IMR-90 (cell line): ENCODE measurements at places on chromosomes 11 and 22.

DNA sequence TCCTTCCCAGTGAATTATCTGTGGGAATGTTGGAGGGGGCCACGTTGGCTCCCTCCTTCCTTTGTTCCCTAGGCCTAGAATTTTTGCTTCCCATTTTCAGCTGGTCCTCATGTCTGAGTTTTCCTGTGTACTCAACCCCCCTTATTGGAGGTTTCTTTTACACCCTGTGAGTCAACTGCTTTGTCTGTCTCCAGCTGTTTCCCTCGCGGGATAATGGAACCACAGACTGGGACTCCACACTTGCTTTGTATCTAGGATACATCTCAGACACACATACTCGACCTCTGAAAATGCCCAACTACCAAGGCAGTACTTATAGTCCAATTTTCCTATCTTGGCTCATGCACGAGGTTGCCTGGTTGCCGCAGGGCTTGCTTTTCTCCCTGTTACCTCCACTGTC, 352.7 kb upstream of the MPPED2 start:
- no peak for DNase-seq

- no peak for DNase-seq
Observed at GRCh38 chr11:29255401-29255800, 761.4 kb downstream of the KCNA4 start.

GRCh38 chr11:80596291-80596810, 1155.5 kb upstream of the TENM4 start:
- DNase-seq = peak; percentile 4

GRCh38 chr22:48513929-48514328, 1313.7 kb downstream of the BRD1 start:
- DNase-seq = no peak

DNA sequence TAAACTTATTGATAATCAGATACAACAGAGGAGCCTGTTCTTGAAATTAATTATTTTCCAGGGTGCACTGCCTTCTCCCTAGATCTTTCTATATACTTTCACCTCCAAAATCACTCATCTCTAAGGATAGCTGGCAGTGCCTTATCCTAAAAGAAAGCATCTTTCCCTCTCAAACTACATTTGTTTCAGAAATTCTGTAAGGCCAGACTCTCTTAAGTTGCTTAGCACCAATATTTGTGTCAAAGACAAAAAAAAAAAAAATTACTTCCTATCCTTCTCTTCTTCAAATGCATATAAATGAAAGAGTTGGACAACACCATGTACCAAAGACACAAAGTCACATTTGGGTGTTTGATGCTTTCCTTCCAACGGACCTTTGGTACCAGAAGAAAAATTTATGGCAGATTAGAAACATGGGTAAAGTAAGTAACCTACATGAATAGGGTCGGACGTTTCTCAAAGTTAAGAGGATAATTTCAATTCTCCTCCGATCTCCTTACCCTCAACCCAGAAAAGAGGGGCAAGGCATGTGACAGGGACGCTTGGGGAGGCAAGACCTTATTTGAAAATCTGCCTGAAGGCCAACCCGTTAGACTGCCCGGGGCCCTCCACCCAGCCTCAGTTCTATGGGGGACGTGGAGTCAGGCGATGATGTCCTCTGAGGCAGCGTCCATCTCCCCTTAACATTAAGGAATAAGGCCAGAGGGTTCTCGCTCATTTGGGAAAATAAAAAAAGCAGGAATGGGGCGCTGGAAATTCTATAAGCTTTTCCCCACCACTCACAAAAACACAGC, 66.3 kb downstream of the ETS1 start:
- DNase-seq = no peak

DNA sequence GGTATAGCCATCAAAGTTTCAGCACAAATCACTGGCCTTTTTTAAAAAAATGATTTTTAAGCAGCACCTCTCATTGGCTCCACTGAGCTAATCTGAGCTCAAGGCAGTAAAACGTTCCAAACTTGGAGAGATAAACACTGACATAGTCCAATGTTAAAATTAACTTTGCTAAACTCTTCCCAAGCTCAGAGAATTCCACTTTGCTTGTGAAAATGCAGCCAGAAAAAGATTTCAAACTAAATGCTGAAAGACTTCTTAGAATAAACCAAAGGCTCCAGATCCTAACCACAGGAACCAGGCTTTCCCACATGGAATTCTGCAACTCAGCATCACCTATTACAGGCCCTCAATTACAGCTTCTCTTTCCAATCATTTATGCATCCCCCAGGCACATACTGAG, 84.7 kb upstream of the GDPD4 start:
- peak; percentile 52 for DNase-seq

- no peak for DNase-seq
Observed at GRCh38 chr11:78381865-78382264, 35.8 kb downstream of the GAB2 start.

DNA sequence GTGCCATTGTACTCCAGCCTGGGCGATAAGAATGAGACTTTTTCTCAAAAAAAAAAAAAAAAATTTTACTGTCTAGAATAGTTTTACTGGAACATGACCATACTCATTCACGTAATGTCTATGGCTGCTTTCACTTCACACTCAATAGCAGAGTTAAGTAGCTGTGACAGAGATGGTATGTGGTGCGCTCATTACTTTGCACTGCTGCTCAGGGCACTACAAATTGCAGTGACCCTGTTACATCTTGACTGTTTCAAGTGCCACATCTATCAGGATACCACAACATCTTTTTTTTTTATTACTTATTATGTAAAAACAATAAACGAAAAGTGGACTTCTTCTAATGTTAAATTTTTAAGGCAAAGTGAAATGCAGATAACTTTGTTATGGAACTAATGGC, 110.3 kb downstream of the ARHGAP20 start:
- no peak for DNase-seq

DNA sequence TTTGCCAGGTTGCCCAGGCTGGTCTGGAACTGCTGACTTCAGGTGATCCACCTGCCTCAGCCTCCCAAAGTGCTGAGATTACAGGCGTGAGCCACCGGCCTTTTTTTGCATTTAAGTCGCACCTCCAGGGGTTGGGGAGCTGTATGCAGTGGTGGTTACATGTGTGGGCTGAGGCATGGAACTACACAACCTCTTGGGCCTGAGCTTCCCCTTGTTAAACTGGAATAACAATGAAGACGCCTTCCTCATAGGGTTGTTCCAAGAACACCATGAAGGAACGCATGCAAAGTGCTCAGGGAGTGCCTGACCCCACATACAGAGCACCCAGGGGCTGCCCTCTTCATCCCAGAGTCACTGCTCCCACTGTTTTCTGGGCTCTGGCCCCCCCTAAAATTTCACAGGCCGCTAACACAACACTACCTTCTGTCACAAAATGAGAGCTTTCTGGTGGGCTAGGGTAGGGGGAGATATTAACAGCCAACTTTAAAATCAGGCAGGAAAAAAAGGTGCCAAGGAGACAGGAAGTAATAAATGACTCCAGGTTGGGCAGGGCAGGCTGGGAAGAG, 1.3 kb upstream of the FAM118A start:
- no peak for DNase-seq

GRCh38 chr22:24303007-24303406, 32.4 kb downstream of the SPECC1L start:
- no peak for DNase-seq

DNA sequence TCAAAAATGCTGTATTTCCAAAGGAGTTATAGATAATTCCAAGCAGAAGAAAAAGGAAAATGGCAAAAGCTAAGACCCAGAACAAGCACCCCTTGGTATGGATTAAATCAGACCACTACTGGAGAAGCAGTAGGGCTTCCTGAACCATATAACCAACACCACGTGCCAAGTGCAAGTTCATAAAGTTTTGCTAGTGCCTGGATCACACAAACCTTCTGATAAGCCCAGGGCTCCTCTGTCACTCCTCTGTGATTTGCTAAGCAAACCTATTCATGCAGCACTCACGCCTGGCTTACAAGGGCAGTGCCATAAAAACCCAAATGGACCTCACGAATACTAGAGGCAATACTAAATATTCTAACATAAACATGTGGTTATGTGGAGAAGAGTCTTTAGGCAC, 13.3 kb downstream of the LARGE1 start:
- no peak for DNase-seq

DNA sequence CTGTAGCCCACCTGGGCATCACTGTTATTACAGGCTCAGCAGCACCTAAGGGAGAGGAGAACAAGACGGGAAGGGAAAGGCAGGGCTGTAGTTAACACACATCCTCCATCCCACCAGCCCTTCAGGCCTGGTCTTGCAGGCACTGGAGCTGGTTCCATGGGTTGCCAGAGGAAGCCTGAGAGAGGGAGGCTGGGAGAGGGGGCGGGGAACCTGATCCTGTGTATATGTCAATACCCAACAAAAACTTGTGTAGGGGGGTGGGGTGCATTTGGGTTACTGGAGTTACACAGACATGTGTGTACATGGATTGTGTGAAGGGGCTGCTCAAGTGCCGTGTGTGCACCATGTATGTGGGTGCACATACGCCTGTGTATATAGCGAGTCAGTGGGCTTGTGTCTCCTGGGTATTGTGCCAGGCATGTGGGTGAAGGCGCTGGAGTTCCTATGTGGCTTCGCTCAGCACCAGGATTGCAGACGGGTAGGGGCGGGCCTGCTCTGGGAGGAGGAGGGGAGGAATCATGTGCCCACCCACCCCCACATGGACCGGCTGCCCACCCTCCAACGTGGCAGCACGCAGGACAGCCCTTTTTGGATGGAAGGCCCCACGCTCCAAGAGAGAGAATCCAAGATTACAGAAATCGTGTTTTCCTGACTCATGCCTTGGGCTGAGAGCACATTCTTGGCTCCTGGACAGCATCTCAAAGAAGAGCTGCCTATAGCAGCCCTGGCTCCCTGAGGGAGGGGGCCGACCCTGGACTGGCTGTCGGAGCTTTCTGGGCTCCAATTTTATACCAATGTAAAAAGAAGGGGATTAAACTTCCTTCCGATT, 4.2 kb upstream of the SERPINH1 start:
- peak; percentile 95 for DNase-seq

DNA sequence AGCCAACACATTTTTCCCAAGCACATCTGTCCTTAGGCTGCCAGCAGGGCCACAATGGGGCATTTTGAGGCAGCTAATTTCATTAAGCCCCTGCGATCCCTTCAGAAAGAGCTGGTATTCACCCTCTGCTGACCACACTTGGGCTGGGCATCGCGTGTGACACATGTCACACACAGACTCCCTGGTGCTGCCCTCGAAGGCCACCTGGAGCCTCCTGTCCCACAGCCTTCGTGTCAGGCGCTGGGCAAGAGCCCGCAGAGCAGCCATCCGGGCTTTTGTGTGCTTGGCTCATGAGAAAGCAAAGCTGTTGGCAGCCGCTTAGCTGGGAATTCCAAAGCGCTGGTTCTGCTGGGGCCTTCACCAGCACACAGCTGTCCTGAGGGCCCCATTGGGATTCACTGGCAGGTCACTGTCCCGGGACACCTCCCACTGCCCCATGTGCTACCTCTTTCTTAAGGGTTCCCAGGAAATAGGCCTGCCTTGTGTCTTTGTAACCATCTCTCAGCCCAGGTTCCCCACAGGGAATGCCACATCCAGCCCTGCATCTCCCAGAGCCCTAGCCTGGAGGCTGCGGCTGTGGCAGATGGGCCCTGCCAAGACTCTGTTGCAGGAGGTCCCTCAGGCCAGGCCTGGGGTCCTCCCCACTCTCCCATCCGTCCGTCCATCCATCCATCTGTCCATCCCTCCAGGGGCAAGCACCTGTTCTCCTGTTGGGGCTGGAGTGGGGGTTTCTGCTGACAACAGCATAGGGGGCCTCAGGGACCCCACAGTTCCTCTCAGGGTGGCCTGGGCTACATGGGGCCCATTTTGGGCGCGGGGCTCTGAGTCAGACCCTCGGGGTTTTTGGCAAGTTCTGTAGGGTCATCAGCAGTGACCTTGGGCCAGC, 4.9 kb downstream of the CLDN5 start:
- no peak for DNase-seq

- peak; percentile 9 for DNase-seq
Observed at GRCh38 chr11:103749158-103749557, 287.3 kb upstream of the DDI1 start.

DNA sequence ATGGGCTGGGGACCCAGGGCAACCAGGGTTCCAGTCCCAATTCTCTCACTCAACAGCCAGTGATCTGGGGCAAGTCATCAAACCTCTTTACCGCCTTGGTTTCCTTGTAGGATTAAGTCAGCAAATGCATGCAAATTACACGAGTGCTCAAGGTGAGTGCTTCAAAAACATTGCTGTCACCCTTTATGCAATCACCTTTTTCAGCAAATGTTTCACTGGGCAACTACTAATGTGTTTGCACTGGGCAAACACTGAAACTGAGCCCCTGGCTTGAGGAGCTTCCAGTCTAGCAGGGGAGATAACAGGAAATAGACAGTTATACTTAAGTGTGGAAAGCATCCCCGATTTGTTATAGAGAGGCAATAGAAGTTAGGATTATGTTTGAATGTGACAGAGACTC, 37.7 kb upstream of the DMC1 start:
- no peak for DNase-seq

- no peak for DNase-seq
Observed at GRCh38 chr22:47839595-47840227, 1077.3 kb downstream of the TBC1D22A start.

DNA sequence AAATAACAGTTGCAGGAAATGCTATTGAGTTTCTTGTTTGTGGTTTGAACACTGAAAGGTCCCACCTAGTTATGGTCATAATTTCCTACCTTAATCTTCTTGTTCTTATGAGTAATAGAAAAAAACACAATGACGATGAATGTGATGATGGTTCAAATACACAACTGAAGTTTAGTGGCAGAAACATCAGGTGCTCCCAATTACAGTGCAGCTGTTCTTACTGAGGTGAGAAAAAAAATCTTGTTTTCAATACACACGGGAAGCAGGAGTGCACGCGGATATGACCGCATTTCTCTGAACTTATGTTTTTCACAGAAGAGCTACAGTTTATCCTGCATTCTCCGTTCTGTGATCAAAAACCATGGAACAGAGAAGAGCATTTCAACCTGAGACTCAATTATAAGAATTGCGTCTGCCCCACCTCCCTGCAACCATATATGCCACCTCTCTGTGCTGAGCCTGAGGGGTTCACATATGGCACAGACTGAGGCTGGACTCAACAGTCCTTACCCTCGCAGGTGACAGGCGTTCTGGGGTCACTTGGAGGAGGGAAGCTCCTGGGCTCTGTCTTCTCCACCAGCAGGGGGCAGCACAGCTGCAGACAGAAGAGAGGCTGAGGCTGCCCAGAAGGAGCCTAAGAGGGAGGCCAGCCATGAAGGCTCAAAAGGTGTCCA, 99.7 kb upstream of the IGLL5 start:
- peak; percentile 28 for DNase-seq

- peak; percentile 87 for DNase-seq
Observed at GRCh38 chr11:13261591-13262061, 16.0 kb upstream of the BMAL1 start.

GRCh38 chr11:114074546-114075343, 15.2 kb downstream of the ZBTB16 start:
- no peak for DNase-seq

- no peak for DNase-seq
Observed at GRCh38 chr11:118015385-118015841, 29.2 kb downstream of the IL10RA start.

GRCh38 chr11:63560506-63561180, 2.5 kb downstream of the PLAAT2 start:
- DNase-seq = no peak
